A549 treated with DMSO at 1 μM for 4 hours (cell line): ENCODE measurements at places on chromosomes 13 and 19. TPM values are rescaled to one million over a fixed set of nuclear protein-coding genes. Genes with fewer than 3 reads are reported as not detected.

Gene PLEKHF1
- 9.0 to 10.6 TPM (median 9.4 TPM) in 5 replicates for total RNA-seq

Gene WDR87
- not detected in 5 replicates for total RNA-seq

Gene DENND1C
- 0.16 to 0.56 TPM (median 0.24 TPM) in 5 replicates for total RNA-seq

Gene DHPS
- total RNA-seq: 38.6 to 51.8 TPM (median 48.5 TPM) in 5 replicates

Gene TGFBR3L
- 0.52 to 1.8 TPM (median 1.7 TPM) in 5 replicates for total RNA-seq

Gene IGFL3
- total RNA-seq: 0.17 to 0.53 TPM (median 0.23 TPM) in 4 of 5 replicates, not detected in the other

Gene SPACA6
- 13.6 to 14.4 TPM (median 13.8 TPM) in 5 replicates for total RNA-seq

Gene TNFAIP8L1
- 3.4 to 5.2 TPM (median 4.6 TPM) in 5 replicates for total RNA-seq

Gene GET3
- total RNA-seq: 78.4 to 98.3 TPM (median 91.2 TPM) in 5 replicates
